ENCODE measurements at places on chromosomes 11 and 22. TPM values are rescaled to one million over a fixed set of nuclear protein-coding genes. Genes with fewer than 3 reads are reported as not detected.

Gene PIWIL4
- 0.40 TPM for total RNA-seq

Gene TMEM223
- total RNA-seq: 27.8 TPM

Gene SLC17A6
- not detected for total RNA-seq

Gene OR51V1
- not detected for total RNA-seq

Gene PGA5
- total RNA-seq: not detected

Gene LAMTOR1
- total RNA-seq: 155 TPM
